Activated T-cell treated with anti-CD3 and anti-CD28 coated beads, Interleukin-2, amount 50 U/mL, for 4 hours (primary cell): ENCODE measurements at places on chromosomes 16 and 17.

- DNase-seq, result no peak
Observed at GRCh38 chr17:31743797-31744196, 115.2 kb downstream of the COPRS start.

GRCh38 chr16:10859658-10860057 is 17.3 kb upstream of the CIITA start:
- no peak for DNase-seq

DNA sequence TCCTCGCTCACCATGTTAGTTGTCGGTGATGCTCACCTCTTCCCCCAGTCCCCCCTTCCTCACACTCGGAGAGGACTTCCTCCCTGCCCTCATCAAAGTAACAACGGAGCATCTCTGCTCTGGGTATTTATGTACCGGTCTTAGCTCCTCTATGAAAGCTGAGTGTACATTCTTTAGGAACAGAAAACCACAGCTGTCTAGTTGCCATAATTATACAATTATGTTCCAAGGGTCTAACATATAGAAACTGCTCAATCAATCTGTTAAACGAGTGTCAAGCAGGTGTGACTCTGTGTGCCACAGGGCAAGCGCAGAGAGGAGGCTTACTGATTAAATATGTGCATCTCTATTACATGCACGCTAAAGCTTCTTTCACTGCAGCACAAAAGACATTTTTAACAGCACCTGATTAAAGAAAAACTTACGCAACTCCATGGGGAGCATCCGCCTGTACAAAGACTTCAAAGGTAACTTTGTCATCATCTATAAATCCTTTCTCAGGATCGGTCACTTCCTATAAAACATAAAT is 37.8 kb downstream of the LITAFD start:
- DNase-seq, result no peak

DNA sequence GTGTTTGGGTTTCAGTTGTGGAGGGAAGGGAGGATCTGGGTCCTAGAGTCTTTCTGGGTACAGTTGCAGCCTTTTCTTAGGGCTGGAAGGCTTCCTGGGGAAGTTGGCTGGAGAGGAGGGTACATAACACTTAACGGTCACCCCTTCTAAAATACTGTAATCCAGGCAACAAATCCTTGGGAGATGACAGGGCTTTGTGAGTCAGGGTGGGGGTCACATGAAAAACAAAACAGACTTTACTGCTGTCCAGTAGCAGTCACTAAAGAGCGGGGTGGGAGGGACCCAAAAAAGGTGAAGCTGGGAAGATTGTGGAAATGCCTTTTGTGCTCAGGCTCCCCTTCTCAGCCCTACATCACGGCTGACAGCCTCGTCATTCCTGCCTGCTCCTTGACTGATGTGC is 6.3 kb downstream of the SAP30BP start:
- no peak for DNase-seq

GRCh38 chr16:80996688-80997138 is 10.0 kb downstream of the CMC2 start:
- DNase-seq, result no peak

DNA sequence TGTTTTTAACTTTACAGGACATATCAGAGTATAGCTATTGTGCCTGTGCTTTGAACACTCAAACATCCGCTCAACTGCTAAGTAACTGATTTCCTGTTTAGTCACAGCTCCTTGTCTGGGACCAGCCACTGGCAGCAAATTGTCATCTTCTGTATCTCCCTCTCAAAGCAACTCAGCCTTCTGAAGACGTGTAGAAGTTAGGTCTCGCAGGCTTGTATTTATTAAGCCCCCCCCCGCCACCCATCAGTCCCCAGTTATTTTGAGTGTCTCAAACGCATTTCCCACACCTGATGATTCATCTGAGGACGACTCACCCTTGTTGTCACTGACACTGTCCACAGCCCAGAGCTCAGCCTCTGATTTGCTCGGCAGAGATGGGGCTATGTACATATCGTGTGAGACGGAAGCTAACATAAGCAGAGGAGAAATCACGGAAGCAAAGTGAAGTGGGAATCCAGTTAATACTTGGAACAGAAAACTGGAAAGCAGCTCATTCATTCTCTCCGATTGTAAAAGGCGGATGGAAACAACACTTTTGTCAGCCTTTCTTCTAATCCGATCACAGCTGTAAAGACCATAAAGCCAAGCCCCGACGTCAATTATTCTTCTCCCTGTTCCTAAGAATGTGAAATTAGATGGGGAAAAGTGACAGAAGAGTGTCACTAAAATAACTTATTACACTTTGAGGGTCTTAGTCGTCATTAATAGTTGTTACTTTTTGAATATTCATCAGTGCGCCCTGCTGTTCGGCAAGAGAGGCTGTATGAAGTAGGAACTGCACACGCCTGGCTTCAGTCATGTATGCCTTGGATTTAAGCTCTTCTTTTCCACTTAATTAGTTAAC is 64.2 kb downstream of the PITPNC1 start:
- DNase-seq, result peak; percentile 74

- DNase-seq, result peak; percentile 19
Observed at GRCh38 chr16:2339521-2340484, 725 bp downstream of the ABCA3 start.

DNA sequence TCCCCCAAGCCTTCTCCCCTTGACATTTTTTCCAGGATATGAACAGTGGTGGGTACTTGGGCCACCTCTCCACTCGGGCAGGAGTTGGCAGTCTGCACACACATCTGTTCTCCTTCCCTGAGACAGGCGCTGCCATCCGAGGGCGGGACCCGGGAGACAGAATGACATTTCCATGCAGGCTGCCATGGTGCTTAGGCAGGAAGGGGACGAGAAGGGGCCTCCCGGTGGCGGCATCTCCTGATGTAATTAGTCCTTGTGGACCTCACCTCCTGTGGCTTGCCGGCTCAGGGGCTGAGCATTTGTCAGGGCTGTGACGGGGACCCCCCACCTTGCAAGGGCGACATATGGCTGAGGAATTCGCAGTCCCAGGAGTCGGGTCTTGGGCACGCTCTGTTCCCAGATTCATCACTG is 197.2 kb downstream of the FOXL1 start:
- DNase-seq, result no peak

GRCh38 chr16:70561623-70562022 is 38.0 kb downstream of the SF3B3 start:
- no peak for DNase-seq

DNA sequence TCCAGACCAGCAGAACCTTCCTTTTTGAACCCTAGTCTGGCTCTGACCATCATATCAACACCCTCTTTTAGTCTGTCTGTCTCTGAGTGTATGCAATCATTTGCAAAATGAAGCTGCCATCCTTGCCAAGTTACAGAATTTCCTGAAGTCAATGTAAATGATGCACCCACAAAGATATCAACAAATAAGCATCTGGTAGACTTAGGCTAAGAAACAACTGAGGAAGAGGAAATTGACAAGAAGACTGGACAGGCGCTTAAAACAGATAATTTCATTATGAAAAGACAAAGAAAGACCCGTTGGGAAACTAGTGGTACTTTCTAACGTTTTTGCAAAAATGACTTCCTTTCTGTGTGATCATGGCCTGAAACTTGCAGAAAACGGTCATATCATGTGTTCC is 24.7 kb upstream of the CIITA start:
- no peak for DNase-seq

DNA sequence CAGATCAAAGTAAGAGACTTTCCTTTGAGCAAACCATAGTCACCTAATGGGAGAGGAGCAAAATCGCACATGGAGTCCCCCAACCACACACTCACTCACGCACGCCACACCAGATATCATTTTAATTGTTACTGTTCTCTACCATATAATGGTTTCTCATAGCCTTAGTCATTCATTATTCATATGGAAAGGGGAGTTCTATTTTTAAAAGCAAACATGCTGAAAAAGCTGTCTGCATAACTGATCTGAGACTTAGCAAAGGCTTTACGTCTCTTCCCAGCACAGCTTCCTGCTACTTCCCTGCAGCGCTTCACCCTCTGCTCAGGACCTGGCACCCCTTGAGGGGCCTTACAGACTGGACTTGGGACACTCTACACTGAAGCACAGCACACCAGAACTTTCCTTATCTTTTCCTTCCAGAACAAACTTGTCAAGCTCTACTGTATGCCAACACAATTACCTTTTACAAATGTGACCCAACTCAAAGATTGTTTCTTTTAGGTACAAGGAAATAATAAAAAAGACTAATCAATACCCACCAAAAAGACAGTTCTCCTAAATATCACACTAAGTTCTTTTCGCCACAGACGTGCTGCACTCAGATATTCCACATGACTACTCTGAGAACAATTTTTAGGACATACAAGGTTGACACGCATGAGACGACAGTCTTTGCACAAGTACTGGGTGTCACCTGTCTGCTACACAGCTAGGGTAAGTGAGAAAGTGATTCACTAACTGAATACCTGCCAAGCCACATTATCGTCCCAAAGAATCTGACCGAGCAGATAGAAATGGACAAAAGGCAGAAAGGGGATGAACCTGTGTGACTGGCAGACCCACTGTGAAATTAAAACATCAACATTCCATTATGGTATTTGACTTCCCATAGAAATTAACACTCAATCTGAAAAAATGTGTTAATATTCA is 21.5 kb downstream of the SRP68 start:
- no peak for DNase-seq

- DNase-seq, result no peak
Observed at GRCh38 chr17:78349891-78350642, 9.8 kb downstream of the SOCS3 start.

DNA sequence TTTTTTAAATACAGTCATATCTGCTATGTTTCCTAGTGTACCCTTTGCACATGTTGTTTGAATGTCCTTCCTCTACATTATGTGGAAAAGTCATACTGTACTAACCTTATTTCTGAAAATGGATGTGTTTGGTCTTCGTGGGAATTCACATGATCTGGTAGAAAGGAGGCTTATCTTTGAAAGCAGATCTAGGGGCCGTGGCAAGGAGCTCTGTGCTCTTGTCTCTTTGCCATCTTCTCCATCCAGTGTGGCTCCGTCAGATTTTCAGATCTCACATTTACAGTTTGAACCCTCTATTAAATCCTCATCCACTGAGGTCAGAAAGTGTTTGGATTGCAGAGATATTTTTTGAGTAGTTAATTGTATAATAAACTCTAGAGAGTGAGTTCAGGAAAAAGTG is 32.9 kb downstream of the MAP2K4 start:
- no peak for DNase-seq

DNA sequence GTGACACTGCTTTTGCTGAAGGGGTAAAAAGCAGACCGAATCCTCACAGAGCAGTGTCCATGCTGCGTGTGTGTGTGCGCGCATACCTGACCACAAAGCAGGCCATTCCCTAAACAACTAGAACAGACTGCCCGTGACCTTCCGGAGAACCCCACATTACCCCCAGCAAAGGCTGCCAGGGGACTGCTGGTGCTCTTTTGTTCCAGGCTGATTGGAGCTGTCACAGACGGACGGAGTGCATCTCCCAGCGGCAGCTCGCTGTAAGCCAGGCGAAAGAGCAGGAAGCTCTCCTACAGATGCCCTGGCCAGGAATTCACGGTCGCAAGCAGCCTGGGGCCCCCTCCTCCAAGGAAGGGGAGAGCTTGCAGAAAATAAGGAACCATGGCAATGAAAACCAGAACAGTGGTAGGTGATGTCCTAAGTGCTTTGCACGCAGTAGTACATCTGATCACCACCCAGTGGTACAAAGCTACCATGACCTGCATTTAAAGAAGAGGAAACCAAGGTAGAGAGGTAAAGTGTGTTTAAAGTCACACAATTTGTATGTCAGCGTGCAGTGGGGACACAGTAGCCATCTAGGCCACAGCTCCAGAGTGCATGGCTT is 153.4 kb upstream of the DYNLRB2 start:
- no peak for DNase-seq

- no peak for DNase-seq
Observed at GRCh38 chr16:56493126-56493525, 26.7 kb downstream of the BBS2 start.

DNA sequence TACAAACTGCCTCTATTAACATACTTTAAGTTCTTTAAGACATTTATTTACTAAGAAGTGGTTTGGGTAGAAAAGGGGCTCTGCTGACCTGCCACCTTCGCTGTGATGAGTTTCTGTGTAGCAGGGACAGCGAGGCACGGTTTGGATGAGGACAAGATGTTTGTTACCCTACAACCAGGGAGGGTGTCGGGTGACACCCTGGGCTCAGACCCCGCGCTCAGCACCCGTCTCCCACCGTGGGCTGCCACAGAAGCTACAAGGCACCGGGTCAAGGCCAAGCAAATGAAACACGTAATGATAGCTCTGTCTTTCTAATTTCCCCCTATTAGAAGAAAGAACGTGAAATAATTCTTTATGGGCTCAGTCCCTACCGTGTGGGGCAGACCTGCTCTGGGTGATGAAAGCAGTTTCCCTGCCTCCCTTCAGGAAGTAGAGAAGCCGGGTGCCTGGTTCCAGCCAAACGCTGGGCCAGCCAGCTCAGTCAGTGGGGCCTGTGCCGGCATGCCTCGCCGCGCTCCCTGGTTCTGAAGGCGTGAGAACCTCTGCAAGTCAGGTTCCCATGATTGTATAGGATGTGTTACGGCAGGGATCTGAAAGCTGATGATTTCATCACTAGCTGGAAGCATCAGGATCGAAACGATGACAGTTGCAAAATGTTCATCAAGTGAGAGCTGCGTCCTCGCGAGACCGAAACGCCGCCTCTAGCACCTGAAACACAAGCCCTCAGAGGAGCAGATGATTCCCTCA is 3.9 kb downstream of the ZNF750 start:
- no peak for DNase-seq

- no peak for DNase-seq
Observed at GRCh38 chr16:10086620-10087019, 95.6 kb downstream of the GRIN2A start.

GRCh38 chr17:36482611-36483504 is 3.6 kb upstream of the ZNHIT3 start:
- DNase-seq, result peak; percentile 78

DNA sequence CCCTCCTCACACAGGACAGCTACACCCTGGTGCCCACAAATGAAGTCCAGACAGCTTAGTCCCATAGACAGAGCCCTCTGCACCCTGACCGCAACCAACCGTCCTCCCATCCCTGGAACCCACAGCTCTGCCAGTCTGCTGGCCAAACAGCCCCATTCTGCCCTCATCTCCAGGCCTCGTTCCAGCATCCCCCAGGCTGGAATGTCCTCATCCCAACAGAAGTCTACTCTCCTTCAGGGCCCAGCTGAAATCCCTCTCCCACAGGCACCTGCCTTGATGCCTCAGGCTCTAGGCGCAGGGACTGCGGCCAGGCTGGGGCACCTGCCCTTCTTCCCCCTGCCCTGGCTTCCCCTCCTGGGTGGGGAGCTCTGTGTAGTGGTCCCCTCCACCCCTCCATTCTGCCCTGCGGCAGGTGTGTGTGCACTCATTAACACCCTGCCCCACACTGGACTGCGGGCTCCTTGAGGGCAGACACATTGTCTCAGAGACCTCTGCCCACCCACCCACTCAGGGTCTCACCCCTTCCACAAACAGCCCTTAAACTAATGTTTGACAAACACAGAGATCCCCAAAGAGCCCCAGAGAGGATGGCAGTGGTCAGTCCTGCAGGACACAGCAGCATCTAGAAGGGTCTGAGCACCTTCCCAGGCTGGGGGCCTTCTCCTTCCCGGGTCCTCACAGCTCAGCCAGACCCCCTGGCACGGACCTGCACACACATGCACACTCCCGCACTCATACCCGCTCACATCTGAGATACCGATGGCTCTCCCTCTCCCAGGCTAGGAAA is 820 bp downstream of the GRIN2C start:
- DNase-seq, result no peak

GRCh38 chr16:28237754-28238357 is 26.1 kb upstream of the XPO6 start:
- DNase-seq, result no peak
